Left renal cortex interstitium (tissue), 4 donors: ENCODE measurements at places on chromosomes 12 and 14. TPM values are rescaled to one million over a fixed set of nuclear protein-coding genes. Genes with fewer than 3 reads are reported as not detected.

DNA sequence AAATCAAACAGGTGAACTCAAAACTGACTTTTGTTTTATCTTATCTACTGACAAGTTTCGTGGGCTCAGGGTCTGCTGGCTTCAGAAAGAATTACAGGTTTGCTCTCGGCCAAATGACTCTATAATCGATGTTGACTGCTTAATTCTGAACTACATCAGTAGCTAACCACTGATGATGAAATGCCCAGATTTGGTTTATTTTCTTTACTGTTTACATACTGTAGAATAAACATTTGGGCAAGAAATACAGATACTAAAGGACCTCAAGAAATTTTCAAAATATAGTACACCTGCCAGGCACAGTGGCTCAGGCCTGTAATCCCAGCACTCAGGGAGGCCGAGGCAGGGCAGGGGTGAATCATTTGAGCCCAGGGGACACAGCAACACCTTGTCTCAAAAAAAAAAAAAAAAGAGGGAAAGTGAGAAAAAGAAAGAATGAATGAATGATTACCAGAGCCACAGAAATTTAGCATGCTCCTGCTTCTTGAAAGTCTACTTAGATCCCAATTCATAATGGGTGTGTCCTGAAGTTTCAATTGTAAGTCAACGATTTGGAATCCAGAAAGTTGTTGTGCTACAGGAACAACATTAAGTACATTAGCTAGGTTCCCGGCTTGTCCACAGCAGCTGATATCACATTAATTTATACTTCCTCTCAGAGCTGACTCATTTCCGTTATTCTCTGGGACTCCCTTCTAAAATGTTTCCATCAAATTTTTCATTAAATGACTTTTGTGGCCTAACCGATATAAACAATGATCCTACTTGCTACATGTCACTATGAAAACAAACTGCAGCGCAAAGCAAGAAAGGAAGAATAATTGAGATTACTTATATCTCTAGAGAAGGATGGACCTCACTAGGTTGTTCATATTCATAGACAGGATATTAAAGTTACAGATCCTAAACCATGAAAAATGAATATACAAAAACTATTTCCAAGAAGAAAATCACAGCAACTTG lies 134.3 kb downstream of the MED13L start:
- no peak for DNase-seq

DNA sequence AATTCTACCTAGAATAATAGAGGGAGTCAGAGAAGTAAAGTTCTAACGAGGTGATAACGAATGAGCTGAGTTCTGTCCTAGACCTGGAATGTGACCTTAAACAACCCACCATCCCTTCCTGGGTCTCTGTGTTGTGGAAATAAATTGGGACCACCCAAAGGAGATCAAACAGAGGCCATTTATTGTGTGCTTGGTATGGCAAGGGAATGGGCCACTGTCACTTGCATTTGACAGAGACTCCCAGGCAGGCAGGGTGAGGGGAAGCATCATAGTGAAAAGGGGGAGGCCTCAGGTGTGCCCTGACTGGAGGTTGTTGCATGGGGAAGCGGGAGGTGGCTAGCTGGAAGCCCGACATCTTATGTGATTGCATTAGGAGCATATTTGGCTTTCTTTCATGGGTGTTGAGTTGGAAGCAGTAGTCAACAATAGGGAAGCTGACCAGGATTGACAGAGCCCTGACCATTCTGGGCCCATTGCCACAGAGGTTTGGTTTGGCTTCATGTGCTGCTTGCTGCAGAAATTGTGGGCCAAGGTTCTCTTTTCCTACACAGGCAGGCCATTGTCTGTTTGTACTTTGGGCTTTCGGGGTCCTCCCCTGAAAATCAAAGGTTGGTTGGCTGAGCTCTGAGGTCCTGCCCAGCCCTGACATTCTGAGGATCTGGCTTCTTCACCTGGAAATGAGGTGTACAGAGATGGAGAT lies 17.6 kb upstream of the FAM181A start:
- DNase-seq: no peak

DNA sequence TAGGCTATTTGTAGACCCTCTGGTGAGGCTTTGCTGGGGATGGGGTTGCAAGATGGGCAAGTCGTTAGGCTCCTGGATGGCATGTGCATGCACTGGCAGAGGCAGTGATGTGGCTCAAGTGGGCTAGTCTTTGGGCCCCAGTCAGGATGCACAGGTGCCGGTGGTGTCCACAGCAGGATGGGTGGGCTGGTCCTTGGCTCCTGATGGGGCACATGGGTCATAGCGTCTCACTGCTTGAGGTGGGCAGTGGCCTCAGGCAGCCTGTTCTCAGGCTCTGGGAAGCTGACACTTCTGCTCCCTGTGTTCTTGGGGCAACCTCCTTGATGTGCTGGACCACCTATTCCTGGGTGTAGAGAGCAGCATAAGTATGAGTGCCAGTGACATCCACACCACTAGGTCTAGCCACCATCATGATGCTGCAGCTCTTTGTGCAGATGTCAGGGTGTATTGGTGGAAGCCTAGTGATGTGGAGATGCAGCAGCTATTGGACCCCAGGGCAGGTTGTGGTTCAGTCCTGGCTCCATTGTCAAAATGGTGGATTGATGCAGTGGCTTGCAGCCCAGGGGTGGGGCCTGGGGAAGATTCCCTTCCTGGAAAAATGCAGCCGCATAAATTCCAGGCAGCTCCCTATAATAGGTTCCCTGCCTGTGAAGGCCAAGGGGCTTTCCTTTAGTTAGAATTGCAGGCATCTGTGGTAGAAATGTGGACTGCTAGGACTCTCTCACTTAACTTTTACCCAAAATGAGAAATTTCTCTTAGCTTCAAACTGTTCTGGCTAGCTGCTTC lies 742.5 kb upstream of the MDGA2 start:
- DNase-seq: no peak

DNA sequence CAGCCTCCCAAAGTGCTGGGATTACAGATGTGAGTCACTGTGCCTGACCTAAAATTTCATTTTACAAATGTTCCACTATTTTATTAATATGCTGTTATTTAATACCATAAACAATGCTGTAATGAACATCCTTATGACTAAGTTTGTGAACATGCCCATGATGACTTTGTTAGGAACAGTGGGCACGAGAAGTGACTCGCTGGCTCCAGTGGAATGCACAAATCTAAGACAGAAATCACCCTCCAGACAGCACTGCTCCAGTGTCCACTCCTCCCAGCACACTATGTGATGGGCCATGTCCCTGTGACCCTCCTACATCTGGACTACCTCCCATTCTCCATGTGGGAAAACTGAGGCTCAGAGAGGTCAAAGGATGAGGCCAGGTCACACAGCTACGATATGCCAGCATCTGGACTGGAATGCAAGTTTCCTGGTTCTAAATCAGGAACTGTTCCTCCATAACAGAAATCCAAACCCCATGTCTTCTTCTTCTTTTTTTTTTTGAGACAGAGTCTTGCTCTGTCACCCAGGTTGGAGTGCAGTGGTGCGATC lies 57.9 kb downstream of the GPR68 start:
- no peak for DNase-seq

DNA sequence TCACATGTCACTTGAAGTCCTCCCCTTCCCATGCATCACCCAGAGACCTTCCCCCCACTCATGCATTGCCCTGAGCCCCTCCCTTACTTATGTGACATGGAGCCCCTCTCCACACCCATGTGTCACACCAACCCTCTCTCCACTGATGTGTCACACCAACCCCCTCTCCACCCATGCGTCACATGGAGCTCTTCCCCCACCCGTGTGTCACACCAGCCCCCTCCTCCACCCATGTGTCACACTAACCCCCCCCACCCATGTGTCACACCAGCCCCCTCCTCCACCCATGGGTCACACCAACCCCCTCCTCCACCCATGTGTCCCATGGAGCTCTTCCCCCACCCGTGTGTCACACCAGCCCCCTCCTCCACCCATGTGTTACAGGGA lies 30.4 kb downstream of the RTL1 start:
- no peak for DNase-seq

- DNase-seq: no peak
These were observed 41.6 kb upstream of the CDK17 start for GRCh38 chr12:96441816-96442215.

Gene TPPP2
- polyA plus RNA-seq: 2.6 TPM

Gene KCNC2
- polyA plus RNA-seq: 0.59 TPM

Gene GAS2L3
- 16.7 TPM for polyA plus RNA-seq
